Fibroblast of gingiva (primary cell): ENCODE measurements at places on chromosomes 7 and 10.

- no peak for DNase-seq
Measured at GRCh38 chr10:35922876-35923600, 280.9 kb upstream of the FZD8 start.

DNA sequence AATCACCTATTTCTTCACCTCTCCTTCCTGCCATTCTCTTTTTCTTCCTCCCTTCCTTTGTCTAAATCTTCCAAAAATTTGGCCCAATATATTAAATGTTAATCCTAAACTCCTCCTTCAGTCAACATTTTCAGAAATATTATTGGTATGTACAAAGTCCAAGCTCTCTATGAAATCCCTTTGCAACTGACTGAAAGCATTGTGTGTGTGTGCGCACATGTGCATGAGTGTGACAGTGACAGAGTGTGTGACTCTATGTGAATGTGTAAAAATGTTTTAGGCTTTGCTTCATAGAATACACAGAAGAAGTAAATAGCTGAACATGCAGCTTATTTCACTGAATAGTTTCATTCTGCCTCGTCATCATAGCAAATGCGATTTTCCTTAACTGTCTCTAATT is 7.0 kb downstream of the GPAM start:
- DNase-seq, result no peak

- DNase-seq, result no peak
Measured at GRCh38 chr10:91378061-91378460, 32.1 kb upstream of the HECTD2 start.

- no peak for DNase-seq
Measured at GRCh38 chr10:73867126-73867807, 7.1 kb downstream of the CAMK2G start.
